Stimulated activated CD4-positive, alpha-beta T cell treated with anti-CD3 and anti-CD28 coated beads, Interleukin-1b, Interleukin-23, amount 100 ng/mL, for 24 hours (primary cell): ENCODE measurements at places on chromosomes 13 and 19.

- DNase-seq: no peak
These were observed 2.6 kb upstream of the CDC42EP5 start for GRCh38 chr19:54475706-54476105.

DNA sequence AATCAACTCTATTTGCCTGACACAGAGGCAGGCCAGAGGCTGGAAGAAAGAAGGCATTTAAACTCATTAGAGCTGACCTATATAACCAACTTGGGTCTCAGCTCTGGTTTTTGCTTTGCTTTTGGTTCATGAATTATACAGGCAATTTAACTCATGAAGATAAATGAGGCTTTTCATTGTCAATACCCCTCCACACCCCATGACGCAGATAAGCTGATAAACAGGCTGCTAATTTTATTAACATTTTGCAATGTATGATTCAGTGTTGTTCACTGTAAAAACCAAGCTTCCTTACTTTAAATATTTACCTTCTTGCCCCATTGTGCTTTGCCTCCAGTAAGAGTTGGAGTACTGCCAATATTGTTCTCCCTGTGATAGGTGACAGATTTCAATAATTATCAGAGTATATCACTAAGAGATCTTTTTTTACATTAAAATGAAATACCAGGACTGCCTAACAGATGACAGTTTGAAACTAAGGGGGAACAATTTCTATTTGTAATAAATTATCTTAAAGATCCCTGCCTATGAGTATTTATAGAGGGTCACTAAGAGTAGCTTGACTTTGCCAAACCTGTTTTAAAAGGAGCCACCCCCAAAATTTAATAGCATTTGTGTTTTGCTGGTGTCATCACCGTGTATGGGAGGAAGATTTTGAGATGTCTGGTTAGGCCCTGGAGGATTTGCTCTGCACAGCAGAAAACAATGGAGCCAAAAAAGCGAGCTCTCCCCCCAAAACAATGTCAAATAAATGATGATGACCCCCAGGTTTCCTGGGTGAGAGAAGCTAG lies 472.7 kb upstream of the NBEA start:
- DNase-seq: no peak

DNA sequence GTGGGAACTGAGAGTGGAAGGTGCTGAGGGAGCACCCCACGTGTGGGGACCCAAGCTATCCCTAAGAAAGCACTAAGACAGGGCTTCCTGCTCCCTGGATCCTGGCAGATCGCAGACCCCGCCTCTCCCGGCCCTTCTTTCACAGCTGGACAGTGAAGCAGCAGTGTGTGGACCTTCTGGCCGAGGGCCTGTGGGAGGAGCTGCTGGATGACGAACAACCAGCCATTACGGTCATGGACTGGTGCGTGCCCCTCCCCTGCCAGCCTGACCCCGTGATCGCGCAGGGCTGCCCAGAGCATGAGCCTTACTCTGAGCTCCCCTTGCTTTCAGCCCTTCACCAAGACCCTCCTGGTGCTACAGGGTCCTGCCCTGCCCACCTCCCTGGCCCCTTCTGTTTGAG lies 2.3 kb downstream of the NCCRP1 start:
- DNase-seq: no peak

DNA sequence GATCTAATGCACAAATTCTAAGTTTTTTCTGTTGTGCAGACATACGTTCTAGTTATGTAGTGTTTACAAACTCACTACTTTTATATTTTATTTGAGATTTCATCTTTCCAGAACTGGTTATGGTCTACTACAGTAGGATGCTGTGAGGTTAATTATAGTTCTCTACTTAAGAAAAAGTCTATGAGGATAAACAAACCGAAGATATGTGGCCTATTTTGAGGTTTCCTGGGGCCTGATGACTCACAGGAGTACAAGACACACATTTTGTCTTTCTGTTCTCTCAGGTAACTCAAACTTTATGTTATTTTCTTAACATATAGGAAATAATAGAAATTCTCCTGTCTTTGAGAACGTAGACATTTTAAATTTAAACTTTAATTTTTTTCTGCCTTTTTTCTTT lies 45.1 kb downstream of the PCDH20 start:
- DNase-seq: no peak

- DNase-seq: no peak
These were observed 45.3 kb downstream of the KLF2 start for GRCh38 chr19:16369664-16370576.

- DNase-seq: no peak
These were observed 4.5 kb downstream of the TEX26 start for GRCh38 chr13:30936971-30937370.

- DNase-seq: no peak
These were observed 261.7 kb upstream of the HTR2A start for GRCh38 chr13:47158593-47158992.

DNA sequence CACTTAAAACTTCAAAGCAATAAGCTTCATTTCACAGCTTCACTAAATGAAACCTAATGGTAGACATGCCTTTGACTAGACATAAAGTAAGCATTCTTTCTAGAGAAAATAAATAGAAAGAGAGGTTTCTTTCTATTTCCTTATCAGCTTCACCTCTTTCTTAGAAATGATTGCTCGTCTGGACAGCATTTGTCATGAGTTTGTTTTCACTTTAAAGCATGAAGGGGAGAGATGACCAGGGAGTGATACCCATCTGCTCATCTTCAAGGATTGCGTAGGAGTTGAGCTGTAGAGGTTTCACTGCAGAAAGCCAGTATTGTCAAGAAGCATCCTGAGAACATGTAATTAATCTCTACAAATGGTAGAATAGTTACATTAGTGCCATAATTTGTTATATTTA lies 61.3 kb downstream of the COL4A2 start:
- DNase-seq: no peak

- no peak for DNase-seq
These were observed 6.4 kb downstream of the ARHGEF7 start for GRCh38 chr13:111121506-111121905.

DNA sequence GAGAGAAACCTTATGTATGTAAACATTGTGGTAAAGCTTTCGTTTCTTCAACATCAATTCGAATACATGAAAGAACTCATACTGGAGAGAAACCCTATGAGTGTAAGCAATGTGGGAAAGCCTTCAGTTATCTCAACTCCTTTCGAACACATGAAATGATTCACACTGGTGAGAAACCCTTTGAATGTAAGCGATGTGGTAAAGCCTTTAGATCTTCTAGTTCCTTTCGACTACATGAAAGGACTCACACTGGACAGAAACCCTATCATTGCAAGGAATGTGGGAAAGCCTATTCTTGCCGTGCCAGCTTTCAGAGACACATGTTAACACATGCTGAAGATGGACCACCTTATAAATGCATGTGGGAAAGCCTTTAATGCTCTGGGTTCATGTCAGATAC lies 24.7 kb downstream of the ZNF136 start:
- DNase-seq: no peak

- DNase-seq: no peak
These were observed 35.5 kb downstream of the DHRS12 start for GRCh38 chr13:51768378-51768921.

- DNase-seq: no peak
These were observed 23.1 kb downstream of the LYL1 start for GRCh38 chr19:13079542-13079986.

- no peak for DNase-seq
These were observed 80.3 kb upstream of the MRI1 start for GRCh38 chr19:13684021-13684420.

DNA sequence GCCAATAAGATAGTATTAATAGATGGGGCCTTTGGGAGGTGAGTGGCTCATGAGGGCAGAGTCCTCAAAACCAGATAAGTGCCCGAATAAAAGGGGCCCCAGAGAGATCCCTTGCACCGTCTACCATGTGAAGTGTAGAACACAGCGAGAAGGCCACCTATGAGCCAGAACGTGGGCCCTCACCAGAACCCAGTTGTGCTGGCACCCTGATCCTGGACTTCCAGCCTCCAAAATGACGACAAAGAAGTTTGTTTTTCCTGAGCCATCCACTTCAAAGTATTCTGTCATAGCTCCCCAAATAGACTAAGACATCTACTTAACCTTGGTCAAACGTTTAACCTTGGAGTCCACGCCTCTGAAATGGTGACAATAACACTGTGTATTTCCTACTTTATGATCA lies 158.1 kb downstream of the EFNB2 start:
- DNase-seq: no peak

DNA sequence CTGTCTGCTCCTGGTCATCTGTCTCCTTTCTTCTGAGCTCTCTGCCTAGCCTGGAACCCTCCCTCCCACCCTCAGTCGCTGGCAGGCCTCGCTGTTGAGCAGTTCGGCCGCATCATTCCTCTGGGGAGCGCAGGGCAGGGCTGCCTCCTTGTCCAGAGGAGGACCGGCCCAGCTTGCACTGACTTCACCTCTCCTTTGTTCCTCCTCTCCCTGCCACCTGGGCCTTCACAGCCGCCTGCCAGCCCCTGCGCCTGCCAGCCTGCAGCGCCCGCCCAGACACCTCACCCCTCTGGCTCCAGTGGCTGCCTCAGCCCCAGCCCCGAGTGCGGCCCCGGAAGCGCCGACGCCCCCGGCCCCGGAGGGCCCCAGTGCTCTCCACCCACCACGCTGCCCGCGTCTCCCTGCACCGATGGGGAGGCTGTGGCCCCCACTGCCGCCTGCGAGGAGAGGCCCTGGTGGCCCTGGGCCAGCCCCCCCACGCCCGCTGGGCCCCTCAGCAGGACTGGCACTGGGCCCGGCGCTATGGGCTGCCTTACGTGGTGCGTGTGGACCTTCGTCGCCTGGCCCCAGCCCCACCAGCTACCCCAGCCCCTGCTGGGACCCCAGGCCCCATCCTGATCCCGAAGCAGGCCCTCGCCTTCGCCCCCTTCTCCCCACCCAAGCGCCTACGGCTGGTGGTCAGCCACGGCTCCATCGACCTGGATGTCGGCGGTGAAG lies 7.2 kb downstream of the KMT5C start:
- DNase-seq: no peak

- peak; percentile 4 for DNase-seq
These were observed 362.6 kb downstream of the KLF5 start for GRCh38 chr13:73421310-73421912.

DNA sequence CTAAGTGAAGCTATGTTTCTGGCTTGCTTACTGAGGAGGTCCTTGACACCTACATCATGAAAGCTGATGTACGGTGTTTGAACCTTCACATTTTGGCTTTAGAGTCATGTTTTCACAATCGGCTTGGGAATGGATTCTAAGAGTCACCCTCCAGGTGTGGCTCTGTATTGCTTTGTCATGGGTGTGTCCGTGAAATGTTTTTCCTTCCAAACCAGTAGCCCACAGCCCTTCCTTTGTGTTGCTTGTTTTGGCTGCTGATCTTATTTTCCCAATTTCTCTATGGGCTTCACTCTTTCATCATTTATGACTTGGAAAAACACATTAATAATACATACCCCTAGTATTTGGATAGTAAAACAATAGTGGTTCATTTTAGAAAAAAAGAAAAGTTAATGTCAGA lies 240.6 kb downstream of the GGACT start:
- DNase-seq: no peak

DNA sequence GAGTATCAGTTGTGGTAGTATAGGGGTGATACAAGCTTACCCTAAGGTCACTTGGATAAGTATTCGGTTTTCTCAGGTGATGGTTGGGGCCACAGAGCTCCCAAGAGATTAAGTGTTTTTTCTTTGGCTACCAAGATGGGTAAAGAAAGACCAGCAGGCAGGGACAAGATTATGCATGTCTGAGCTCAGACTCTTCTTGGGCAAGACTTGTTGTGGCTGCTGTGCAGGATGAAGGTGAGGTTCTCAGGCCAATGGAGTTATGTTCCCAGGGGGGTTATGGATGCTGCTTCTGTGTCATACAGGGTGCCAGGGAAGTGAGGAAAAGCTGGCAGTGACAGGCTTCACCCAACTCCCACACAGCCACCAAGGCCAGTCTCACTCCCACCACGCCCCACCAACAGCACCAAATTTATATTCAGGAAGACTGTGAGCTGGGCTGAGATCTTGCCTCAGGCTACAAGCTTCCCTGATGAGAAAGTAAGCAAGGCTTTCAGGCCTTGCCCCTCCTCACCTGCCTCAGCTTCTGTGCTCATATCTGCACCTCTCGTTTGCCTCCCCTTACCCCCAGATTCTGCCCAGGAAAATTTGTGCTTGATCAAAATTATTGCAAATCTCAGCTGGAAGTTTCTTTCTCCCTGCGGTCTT lies 511.8 kb upstream of the SLITRK1 start:
- no peak for DNase-seq

GRCh38 chr13:110046811-110047210 lies 260.1 kb downstream of the COL4A1 start:
- DNase-seq: no peak

DNA sequence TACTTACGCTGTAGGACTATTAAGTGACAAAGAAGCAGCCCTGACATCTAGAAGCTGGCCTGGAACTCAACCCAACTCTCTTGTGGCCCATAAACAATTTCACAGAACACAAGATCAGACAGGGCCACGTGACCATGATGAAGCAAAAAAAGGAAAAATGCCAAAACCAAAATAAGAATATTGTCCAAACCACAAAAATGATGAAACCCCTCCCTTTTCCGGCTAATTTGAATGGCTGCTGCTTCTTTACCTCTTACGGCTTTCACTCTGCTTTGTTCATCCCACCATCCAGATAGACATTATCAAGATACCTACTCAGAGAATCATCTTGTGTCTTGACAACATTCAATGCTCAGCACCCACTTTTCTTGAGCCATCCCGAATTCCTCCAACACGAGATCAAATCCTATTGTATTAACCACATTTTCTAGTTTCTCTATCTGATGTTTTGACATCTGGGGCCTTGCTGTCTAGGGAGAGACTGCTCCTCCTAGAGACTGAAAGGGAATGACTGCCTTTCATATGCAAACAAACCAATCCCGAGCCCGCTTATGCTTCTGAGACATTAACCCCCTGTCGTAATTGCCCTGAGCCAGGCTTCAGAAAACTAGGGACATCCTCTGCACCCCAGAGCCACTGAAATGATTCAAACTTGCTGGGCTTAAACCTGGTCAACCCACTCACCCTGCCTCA lies 186.3 kb downstream of the TDRD3 start:
- DNase-seq: no peak

- DNase-seq: no peak
These were observed 12.6 kb downstream of the IRS2 start for GRCh38 chr13:109773786-109774185.
